ENCODE measurements at places on chromosomes 11 and 22. TPM values are rescaled to one million over a fixed set of nuclear protein-coding genes. Genes with fewer than 3 reads are reported as not detected.

RNF121 gene
- 25.2 TPM for total RNA-seq

KCNJ1 gene
- not detected for total RNA-seq

ARHGEF17 gene
- total RNA-seq, result 44.6 TPM

SYCE3 gene
- not detected for total RNA-seq

OR4B1 gene
- not detected for total RNA-seq

KCNK4 gene
- 0.71 TPM for total RNA-seq

RFPL2 gene
- total RNA-seq, result not detected

DNA sequence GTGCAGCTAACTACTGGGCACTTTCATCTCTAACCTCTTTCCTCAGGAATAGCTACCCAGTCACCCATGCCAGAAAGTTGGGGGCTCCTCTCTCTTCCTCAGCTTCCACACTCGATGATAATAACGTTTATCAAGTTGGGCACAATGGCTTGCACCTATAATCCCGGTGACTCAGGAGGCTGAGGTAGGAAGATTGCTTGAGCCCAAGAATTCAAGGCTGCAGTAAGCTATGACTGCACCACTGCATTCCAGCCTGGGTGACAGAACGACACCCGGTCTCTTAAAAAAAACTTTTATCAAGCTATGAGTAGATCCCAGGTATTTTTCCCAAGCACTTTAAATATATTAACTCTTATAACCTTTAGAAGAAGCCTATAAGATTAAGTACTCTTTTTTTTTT is 2.0 kb downstream of the SF3A1 start:
- H3K36me3 ChIP-seq, result peaks cover 20% of the 10 kb centered on the region
- no peak overlapping the region for H3K27ac ChIP-seq
- no peaks in the 10 kb centered on the region for H3K27me3 ChIP-seq
- no peaks in the 10 kb centered on the region for H3K4me1 ChIP-seq
- no peak for DNase-seq
- no peak overlapping the region for H3K4me3 ChIP-seq

- H3K4me1 ChIP-seq, result no peaks in the 10 kb centered on the region
- no peaks in the 10 kb centered on the region for H3K27me3 ChIP-seq
- peak; percentile 25 for DNase-seq
- no peaks in the 10 kb centered on the region for H3K36me3 ChIP-seq
- H3K27ac ChIP-seq, result no peak overlapping the region
These were observed 88.2 kb downstream of the SHANK2 start for GRCh38 chr11:71164186-71164585.

GRCh38 chr22:46069521-46070214 is 80.7 kb upstream of the PPARA start:
- peak overlapping the region; percentile 100 for H3K27ac ChIP-seq
- H3K4me1 ChIP-seq, result peaks cover 52% of the 10 kb centered on the region
- H3K4me3 ChIP-seq, result peak overlapping the region; percentile 80
- peak; percentile 96 for DNase-seq

DNA sequence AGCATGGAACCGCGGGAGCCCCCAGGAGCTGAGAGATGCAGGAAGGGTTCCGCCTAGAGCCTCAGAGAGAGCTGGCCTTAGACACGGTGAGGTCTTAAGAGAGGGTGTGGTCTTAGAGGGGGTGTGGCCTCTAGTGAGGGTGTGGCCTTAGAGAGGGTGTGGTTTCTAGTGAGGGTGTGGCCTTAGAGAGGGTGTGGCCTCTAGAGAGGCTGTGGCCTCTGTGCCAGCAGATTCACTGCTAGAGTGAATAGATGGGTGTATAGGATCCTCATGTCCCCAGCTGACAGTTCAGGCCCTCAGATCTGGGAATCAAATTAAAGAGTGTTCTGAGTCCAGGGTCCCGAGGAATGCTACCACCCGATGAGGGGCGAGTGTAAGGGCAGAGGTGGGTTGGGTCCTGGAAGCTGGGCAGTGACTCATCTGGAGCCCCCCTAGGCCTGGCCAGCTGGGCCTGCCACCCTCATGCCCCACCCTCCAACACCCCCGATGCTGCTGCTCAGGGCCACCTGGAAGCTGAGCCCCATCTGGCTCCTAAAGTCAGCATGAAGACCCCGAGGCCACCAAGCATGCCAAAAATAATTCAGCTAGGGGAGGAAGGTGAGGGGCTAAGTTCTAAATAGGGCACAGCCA is 49.5 kb downstream of the IGF2 start:
- no peak overlapping the region for H3K27ac ChIP-seq
- H3K4me1 ChIP-seq, result no peaks in the 10 kb centered on the region
- no peaks in the 10 kb centered on the region for H3K36me3 ChIP-seq
- peak; percentile 49 for DNase-seq
- H3K27me3 ChIP-seq, result peaks cover 15% of the 10 kb centered on the region

- H3K4me3 ChIP-seq, result no peak overlapping the region
- H3K36me3 ChIP-seq, result no peaks in the 10 kb centered on the region
- no peaks in the 10 kb centered on the region for H3K27me3 ChIP-seq
- H3K4me1 ChIP-seq, result no peaks in the 10 kb centered on the region
These were observed 81.3 kb upstream of the CADM1 start for GRCh38 chr11:115585361-115586024.

- peaks cover 42% of the 10 kb centered on the region for H3K4me1 ChIP-seq
- H3K36me3 ChIP-seq, result no peaks in the 10 kb centered on the region
- no peak overlapping the region for H3K27ac ChIP-seq
- no peak for DNase-seq
These were observed 62.8 kb upstream of the PRDM11 start for GRCh38 chr11:45083544-45084087.

- no peaks in the 10 kb centered on the region for H3K36me3 ChIP-seq
- no peaks in the 10 kb centered on the region for H3K4me1 ChIP-seq
- H3K4me3 ChIP-seq, result no peak overlapping the region
- H3K27ac ChIP-seq, result no peak overlapping the region
- DNase-seq, result no peak
These were observed 261.3 kb downstream of the TMEM135 start for GRCh38 chr11:87299041-87299481.

GRCh38 chr11:65002706-65003105 is 5.9 kb upstream of the BATF2 start:
- no peaks in the 10 kb centered on the region for H3K27me3 ChIP-seq
- H3K36me3 ChIP-seq, result no peaks in the 10 kb centered on the region
- no peaks in the 10 kb centered on the region for H3K4me1 ChIP-seq
- H3K27ac ChIP-seq, result no peak overlapping the region

- H3K4me3 ChIP-seq, result no peak overlapping the region
- DNase-seq, result no peak
- peaks cover 24% of the 10 kb centered on the region for H3K4me1 ChIP-seq
- no peaks in the 10 kb centered on the region for H3K27me3 ChIP-seq
These were observed 146.9 kb downstream of the ATXN10 start for GRCh38 chr22:45818424-45819085.

GRCh38 chr11:30388957-30389356 is 66.1 kb downstream of the ARL14EP start:
- H3K36me3 ChIP-seq, result no peaks in the 10 kb centered on the region
- H3K27me3 ChIP-seq, result no peaks in the 10 kb centered on the region
- no peak overlapping the region for H3K27ac ChIP-seq
- H3K4me1 ChIP-seq, result no peaks in the 10 kb centered on the region
- no peak for DNase-seq

DNA sequence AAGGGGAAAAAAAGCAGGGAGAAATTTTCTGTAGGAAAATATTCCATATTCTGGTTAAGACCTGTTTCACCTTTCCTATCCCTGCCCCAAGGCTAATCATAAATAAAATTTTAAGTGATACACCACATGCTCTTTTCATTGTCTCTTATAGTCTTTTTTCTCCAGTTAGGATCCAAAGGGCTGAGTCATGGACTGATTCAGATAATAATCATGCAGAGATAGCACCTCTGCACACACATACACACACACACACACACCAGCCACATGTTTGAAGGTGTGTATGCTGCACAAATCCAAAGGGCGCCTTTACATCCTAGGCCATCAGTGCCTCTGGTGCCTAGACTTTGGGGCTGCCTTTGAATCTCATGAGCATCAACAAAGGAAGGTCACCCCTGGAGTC is 35.5 kb upstream of the CWF19L2 start:
- H3K27me3 ChIP-seq, result no peaks in the 10 kb centered on the region
- no peak for DNase-seq
- H3K36me3 ChIP-seq, result no peaks in the 10 kb centered on the region
- H3K4me3 ChIP-seq, result no peak overlapping the region
- no peak overlapping the region for H3K27ac ChIP-seq
- peaks cover 9% of the 10 kb centered on the region for H3K4me1 ChIP-seq
